ENCODE measurements at places on chromosomes 7 and 10.

- no peak for DNase-seq
Observed at GRCh38 chr10:27815261-27815660, 69.6 kb upstream of the MKX start.

GRCh38 chr10:104581884-104582601 lies 59.0 kb upstream of the SORCS3 start:
- DNase-seq, result no peak

DNA sequence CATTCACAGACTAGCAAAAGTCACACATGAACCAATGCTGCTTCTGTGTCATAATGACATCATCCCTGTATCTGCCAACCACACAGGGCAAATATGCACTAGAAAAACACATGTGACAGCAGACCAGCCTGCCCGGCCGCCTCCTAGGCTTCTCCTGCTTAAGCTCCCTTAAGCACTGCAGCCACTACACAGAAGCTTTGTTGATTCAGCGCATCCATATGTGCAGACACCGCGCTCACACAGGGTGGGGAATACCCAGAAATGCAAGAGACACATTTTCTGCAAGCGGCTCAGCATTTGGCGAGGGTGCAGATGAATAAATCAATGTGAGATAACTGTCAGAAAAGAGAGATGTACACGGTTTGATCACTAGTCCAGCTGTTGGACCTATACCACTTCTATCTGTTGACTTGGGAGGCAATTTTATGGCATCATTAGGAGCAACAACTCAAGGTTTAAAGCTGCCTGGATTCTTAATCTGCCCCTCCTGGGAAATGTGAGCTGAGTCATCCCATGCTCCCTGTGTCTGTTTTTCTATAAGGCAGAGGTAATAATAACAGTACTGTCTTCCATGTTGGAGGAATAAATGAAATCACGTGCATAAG lies 33.4 kb downstream of the CPXM2 start:
- no peak for DNase-seq

- DNase-seq, result no peak
Observed at GRCh38 chr7:36717586-36717985, 6.7 kb downstream of the AOAH start.

DNA sequence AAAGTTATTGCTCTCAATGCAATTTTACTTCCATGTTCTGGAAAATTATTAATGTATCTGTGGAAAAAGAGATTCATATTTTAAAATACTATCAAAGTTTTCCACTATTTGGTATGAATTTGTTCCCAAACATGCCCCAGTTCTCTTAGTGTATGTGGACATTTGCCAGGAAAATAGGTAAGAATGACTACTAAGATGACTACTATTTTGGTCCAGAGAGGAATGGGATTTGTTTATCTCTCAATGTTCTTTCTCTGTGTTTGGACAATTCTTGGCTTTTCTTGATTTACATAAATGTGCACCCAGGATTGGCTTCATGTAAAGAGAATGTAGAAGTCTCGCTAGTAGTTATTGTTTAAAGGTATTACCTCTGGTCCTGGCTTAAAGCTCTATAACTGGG lies 60.3 kb upstream of the POT1 start:
- DNase-seq, result no peak

DNA sequence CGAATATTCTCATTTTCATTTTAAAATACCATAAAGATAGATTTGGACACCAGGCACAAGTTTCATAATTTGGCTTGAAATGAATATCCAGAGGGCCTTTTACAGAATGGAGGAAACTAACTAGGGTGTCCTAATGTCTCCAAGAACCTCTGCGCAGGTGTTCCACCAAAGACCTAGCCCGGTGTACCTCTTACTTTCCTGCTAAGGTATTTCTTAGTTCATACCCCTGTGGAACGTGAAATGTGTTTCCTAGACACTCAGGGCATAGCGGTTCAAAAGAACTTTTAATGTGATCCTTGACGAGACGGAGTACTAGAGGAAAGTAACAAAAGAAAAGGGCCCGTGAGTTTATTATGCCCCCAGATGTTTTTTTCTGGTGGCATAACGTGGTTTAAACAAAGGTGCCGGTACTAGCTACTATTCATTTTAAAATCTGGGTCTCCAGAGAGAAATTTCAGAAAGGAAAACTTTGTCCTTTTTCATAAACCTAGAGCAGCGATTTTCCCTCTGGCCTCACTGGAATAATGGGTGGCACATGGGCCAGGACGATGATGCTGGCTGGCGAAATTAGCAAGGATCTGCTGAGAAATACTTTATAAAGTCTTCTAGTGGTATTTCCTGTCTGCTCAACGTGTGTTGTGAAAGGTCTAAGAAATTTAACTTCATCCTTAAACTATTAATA lies 1.4 kb downstream of the APBB1IP start:
- no peak for DNase-seq

GRCh38 chr7:21108182-21108581 lies 319.7 kb upstream of the SP4 start:
- no peak for DNase-seq

GRCh38 chr10:34407324-34407805 lies 407.7 kb downstream of the PARD3 start:
- no peak for DNase-seq

GRCh38 chr10:126027692-126028091 lies 131.3 kb downstream of the FANK1 start:
- no peak for DNase-seq

DNA sequence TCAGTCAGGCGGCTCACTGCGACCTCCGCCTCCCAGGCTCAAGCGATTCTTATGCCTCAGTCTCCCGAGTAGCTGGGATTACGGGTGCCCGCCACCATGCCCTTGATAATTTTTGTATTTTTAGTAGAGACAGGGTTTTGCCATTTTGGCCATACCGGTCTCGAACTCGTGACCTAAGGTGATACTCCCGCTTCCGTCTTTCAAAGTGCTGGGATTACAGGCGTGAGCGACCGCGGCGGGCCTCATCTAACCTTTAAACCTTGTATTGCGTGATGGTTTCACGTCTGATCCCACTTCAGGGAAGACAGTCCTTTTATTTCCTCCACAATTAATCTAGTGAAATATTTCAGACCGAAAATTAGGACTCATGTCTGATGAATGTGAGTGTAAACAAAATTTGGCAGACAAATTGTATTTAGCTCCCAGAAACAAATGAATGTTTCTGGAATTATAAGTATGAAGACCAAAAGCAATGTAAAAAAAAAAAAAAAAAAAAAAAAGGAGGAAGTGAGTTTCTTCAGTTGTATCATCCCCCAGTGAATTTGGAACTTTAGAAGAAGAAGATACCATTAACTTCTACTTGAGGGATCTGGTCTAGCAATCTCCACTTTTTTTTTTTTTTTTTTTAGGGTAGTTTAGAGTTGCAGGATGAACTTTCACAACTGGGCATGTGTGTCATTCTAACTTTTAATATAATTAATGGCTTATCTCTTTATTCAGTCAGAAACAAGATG lies 1.6 kb downstream of the NUP42 start:
- DNase-seq, result no peak

- DNase-seq, result no peak
Observed at GRCh38 chr7:8015746-8016120, 47.1 kb downstream of the GLCCI1 start.

DNA sequence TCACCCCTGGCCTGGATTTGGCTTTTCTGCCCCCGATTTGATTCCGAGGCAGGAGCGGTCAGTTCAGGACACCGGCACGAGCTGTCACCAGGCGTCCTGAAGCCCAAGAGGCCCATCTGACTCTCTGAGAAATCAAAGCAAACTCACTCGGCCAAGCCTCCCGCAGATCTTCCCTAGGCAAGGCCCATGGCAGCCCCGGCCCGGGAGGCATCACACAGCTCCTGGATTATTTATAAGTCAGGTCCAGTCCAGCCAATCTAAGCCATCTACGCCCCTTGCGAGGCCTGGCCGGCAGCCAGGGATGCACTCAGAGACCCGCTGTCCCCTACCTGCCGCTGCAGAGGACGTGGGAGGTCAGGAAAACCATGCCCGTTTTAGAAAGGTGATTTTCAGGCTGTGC lies 87.3 kb upstream of the DIP2C start:
- DNase-seq, result no peak

DNA sequence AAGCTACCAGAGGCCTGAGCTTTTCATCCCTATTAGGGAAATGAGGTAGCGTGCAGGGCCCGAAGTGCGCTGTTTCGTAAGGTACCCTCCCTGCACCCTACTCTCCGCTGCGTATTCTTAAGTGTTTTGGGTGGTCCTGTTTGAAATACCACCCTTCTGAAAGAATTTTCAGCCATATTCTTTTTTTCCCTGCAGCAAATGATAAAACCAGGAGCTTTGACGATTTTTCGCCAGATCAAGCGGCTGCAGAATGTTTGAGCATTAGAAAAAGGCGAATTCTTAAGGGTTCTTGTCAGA lies 1.2 kb downstream of the RSBN1L start:
- DNase-seq, result no peak

DNA sequence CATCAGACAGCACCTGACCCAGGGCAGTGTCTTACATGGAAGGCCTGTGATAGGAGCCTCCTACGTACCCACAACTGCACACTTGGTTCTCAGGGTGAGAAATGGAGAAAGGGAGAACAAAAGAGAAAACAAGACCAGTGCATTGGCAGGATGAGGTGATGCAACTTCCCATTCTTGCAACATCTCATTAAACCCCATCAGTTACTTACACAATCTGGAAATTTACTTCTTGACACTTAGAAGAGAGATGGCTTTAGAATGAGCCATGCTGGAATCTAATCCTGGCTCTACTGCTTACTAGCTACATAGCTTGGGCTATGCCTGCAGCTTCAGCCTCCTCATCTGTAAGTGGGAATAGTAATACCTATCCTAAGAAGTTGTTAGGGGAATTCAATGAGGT lies 391.7 kb downstream of the KCNMA1 start:
- DNase-seq, result no peak

DNA sequence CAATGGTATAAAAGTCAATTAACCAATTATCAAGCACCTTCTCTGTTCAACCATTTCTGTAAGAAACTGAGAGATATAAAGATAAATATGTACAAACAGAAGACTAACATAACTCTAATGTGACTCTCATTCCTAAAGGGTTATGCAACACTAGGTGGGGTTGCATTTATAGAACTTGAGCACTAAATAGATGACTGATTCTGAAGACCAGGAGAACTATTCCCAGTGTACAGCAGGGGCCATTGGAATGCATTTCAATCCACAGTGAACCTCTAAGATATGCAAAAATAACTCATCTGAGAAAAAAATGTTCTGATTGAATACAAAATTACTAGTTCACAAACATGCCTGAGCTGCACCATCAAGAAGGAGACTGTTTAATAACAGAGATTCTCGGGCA lies 341.2 kb upstream of the STEAP1 start:
- DNase-seq, result no peak

DNA sequence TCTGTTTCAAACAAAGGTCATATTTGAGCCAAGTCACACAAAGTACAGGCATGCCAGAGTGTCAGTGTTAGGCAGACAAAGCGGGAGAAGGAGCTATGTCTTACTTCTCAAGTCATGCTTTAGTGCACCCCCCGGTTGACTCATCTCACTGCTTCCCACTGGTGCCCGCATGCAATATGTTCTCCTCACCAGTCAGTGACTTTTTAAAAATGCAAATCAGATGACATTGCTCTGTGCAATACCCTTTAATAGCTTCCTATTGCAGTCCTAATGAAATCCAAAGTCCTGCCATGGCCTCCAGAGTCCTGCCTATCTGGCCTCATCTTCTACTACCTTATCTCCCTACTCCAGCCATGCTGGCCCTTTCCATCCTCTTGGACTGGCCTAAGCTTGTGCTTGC lies 429.1 kb downstream of the ACTR3B start:
- no peak for DNase-seq

DNA sequence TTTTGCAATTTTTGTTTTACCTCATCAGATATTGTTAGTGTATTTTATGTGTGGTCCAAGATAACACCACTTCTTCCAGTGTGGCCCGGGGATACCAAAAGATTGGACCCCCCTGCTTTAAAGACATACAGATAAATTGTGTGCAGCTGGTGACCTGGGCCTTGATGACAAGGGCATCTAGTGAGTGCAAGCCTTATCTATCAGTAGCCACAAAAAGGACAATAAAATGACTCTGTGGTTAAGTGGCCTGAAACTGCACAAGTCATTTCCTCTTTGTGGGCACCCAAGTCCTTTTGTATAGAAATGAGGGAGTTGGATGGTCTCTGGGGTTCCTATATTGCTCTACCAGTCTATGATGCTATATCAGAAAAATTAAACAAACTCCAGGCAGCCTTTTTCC lies 98.1 kb downstream of the PARD3 start:
- no peak for DNase-seq

GRCh38 chr10:30637881-30638467 lies 8.4 kb upstream of the LYZL2 start:
- DNase-seq, result no peak

GRCh38 chr7:18444826-18445225 lies 50.7 kb upstream of the HDAC9 start:
- no peak for DNase-seq

DNA sequence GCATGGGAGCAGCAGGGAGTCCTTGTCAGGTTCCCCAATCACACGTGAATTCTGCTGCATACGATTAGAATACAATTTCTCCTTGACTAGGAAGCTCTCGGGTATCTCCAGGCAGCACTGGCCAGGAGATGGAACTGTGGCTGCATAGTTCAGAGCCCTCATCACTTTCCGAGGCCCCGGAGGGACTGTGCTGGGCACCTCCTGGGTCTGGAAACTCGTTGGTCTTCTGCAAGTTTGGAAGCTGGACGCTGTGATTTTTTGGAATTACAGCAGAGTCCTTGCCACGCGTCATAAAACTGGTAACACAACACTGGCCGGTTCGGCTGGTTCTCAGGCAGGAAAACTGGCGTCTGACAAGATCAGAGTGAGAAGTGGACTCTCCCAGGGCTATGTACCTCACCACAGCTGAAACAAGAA lies 216.1 kb downstream of the CCDC3 start:
- DNase-seq, result no peak

- no peak for DNase-seq
Observed at GRCh38 chr10:33801705-33802104, 467.2 kb upstream of the NRP1 start.

GRCh38 chr7:112272921-112273561 lies 66.5 kb downstream of the ZNF277 start:
- DNase-seq, result no peak

DNA sequence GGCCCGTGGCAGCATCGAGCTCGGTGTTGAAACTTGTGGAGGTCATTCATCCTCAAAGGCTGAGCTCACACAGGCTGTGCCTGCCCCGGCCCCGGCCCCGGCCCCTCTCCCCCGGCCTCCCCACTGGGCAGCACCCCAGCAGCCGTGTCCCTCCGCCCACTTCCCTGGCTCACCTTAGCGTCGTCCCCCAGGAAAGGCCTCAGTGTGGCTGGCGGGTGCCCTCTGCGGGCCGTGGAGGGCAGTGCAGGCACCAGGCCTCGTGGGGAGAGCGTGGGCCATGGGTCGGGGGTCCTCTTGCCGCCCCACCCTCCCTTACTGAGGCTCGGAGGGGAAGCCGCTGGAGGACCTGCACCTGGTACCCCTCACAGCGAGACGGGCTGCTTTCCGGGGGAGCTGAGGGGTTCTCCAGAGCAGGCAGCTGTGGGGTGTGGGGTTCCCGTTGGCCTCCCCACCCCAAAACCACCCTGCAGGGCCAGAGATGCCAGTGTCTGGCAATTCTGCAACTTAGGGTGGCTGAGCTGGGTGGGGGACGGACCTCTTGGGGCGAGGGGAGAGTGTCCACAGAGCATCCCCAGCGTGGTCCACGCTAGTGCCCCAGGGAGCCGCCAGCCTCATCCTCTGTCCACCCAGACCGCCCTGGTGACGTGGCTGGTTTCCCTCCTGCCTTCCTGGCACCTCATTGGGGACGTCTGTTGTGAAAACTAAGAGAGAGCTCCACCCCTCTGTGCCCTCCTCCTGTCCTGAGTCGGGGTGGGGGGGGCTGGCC lies 44.2 kb upstream of the DPYSL4 start:
- DNase-seq, result peak; percentile 65
